ENCODE measurements at places on chromosomes 11 and 22.

- DNase-seq, result no peak
These were observed 67.9 kb downstream of the DCUN1D5 start for GRCh38 chr11:103024086-103024485.

DNA sequence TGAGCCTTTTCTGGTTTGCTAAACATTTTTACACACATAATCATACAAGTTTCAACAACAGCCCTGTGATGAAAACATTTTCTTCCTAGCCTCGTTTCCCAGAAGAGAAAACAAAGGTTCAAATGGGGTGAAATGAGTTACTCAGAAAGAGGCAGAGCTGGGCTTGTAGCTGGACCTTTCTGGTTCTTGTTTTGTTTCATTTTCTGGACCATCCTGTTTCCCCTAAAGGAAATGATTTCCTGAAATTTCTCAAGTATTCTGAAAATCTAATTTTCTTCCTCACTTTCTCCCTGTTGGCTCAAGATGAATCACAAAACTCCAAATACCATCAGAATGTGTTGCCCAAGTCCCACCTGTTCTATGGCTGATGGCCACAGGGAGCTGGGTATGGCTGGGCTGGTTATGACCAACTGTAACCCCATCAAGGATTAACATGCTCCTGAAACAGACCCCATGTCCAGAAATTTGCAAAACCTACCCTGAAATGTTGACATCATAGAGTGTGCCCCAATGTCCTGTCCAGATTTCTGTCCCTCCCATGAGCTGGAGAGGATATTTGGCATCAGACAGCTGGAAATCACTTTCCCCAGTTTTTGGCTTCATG is 6.7 kb upstream of the APOL4 start:
- no peak for DNase-seq

GRCh38 chr11:122671400-122671891 is 15.9 kb downstream of the UBASH3B start:
- no peak for DNase-seq

DNA sequence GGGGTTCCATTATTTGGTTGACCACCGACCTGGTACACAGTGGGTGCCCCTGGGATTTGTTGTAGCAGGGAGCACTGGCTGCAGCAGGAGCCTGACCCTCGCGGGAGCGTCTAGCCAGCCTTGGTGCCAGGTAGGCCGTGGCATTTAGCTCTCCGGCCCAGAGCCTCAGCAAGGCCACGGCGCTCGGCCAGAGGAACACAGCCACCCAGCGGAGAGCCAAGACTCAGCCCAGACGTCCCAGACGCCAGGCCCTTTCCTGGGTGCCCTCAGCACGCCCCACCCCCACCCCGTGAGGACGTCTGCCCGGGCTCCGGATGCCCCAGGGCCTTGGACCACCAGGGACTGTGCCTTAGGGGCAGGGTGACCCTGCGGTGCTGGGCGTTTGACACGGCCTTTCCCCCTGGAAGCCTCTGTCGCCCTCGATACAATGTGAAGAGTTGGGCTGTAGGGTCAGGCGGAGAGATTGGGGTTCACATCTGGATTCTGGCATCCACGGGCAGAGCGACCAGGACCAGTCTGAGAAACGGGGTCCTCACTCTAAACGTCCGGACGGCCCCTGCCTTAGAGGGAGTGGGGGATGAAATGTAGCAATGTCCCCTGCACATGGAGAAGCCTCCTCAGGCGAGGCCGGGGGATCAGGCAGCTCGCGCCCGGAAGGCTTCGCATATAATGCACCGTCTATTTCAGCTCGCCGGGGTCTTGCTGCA is 99.2 kb upstream of the FGF3 start:
- DNase-seq, result no peak

GRCh38 chr11:16603245-16603644 is 135.2 kb upstream of the C11orf58 start:
- no peak for DNase-seq

DNA sequence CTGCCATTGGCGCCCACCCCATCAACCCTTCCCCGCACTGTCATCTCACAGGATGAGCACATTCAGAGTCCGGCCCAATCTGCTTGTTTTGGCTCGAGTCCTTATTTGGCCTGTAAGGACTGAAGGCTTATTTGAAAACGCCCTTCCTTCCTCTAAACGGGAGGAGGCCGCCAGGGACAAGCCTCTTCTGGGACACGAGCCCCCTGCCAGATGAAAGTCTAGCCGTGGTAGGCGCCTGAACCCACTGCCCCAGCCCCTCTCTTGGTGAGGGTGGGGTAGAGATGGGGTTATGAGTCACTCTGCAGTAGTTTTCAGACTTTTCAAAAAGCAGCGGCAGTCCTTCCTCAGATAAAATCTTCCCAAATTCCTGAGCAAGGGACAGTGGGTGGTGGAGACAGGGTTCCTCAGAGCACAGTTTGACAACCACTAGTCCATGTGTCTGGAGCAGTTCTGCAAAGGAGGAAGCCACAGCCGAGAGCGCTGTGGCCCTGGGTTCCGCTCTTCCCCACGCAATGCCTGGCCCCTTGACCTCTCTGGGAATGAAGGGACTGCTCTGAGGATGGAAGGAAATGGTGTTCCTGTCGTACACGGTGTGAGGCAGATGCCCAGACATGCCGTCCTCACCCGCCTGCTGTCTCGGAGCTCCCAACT is 57.0 kb downstream of the MYH9 start:
- no peak for DNase-seq

DNA sequence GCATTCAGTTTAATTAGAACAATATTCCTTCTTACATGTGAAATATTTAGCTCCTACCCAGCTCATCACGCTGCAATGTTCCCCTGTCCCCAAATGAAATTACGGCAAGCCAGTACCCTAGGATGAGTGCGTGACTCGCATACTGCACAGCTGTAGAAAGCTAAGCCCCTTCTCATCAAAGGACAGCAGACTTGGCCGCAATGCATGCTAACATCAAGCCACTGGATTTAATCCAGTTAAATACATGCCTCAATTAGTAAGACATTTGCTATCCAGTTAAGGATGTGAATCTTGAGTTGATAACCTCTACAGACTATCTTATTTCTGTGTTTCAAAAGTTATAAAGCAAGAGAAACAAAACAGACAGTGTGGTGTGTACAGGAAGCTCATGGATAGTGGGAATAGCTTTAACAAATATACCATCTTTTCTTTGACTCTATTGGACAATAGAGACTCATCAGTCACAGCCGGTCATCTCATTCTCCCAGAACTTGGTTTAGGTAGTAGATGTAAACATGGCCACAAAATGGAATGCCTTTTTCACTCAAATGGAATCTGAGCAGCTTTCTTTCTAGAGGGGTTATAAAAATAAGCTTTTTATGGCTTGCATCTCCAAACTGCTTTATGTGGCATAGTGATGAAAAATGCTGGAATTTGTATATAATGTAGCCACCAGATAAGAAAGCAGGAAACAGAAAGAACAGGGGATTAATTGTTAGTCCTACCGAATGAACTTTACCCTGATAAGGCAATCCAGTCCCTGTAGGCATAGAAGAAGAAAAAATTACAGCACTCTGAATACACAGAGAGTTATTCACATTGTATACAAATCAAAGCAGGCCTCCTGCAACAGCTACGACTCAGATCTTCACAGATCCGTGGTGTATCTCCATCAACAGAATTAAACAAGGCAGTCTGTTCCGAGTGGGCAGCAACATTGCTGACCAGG is 224.1 kb downstream of the CADM1 start:
- no peak for DNase-seq

GRCh38 chr11:117851106-117851505 is 25.4 kb downstream of the FXYD6 start:
- no peak for DNase-seq

Data from activated CD8-positive, alpha-beta T cell treated with anti-CD3 and anti-CD28 coated beads, Interleukin-2, amount 10 ng/mL, durations not matched to agents 7 days and 5 days (primary cell).